ENCODE measurements at places on chromosomes 4 and X.

DNA sequence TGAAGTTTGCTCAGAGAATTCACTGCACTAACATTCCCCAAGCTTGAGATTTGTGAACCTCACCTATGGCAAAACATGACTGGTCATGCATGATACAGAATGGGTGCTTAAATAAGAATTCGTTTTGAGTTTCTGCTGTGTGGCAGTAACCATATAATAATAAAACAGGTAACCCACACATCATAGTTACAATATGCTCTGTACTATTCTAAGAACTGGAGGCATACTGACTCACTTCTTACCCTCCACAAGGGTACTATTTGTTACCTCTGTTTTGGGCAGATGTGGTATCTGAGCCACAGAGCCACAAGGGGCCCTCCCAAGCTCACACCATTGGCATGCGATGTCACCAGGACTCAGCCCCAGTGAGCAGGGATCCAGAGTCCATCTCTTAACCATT, 17.6 kb downstream of the SLC2A9 start:
- no peak for DNase-seq

- no peak for DNase-seq
These were observed 187.3 kb downstream of the GABRB1 start for GRCh38 chr4:47218631-47219030.

GRCh38 chrX:38211891-38212635, 8.6 kb downstream of the SRPX start:
- no peak for DNase-seq

DNA sequence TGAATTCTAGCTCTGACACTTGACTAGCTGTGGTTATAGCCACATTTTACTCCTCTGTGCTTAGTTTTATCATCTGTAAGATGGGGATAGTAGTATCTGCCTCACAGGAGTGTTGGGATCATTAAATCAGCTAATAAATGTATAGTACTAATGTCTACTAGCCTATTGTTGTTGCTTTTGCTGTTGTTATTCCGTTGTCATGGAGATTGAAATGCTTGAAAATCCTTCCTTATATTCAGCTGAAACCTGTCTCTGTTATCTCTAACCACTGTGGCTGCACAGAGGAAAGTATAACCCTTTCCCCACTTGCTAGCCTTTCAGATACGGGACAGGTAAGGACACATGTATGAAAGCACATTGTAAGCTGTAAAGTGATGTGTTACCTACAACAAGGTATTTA, 33.9 kb downstream of the CLCN5 start:
- no peak for DNase-seq

GRCh38 chr4:78247536-78248285, 190.6 kb downstream of the FRAS1 start:
- DNase-seq, result no peak

DNA sequence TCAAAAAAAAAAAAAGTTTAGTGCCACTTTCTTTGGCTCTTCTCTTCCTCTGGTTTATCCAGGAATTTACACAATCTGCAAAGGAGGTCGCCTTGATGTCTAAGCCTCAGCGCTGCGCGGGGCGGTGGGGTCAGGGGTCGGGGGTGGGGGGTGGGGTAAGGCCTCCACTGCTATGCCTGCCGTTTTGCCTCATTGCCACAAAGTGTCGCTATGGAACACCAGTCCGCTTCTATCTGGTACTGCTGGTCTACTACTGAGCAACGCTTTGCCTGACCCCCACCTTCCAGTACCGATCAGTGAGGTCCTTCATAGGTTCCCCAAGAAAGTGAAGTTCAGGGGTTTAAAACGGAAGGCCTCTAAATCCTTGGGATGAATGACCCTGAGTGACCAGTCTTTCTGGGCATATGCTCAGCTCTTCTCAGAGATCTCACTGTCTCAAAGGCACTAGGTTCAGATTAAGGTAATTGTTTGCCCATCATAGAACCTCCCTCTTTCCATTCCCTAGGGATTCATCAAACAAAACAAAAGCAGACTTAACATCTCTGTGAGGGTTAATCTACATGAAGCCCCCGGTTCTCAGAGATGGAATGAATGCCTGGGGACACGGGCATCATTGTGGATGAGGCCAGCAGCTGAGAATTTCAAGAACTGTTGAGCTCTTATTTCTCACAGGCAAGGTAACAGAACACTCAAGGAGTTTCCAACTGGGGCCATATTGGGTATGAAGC, 16.9 kb upstream of the TSR2 start:
- no peak for DNase-seq

- no peak for DNase-seq
These were observed 109.4 kb upstream of the CBLL2 start for GRCh38 chrX:22163326-22163725.

- no peak for DNase-seq
These were observed 60.7 kb upstream of the ABCG2 start for GRCh38 chr4:88219099-88219498.

DNA sequence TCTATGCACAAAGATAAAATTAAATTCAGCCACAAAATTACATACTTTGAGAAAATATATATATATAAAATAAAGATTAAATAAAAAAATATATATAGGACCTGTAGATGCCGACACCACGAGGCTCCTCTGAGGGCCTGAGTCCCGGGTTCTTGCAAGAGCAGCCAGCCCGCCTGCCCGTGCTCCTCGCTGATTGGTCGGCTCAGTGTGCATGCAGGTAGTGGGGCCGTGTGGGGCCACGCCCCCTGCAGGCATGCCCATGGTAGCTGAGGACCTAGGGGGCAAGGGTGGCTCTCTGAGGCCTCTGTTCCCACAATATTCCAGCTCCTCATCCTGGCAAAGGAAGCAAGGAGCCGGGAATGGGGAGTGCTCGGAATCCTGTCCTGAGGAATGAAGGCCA, 80.5 kb upstream of the AMELX start:
- no peak for DNase-seq

DNA sequence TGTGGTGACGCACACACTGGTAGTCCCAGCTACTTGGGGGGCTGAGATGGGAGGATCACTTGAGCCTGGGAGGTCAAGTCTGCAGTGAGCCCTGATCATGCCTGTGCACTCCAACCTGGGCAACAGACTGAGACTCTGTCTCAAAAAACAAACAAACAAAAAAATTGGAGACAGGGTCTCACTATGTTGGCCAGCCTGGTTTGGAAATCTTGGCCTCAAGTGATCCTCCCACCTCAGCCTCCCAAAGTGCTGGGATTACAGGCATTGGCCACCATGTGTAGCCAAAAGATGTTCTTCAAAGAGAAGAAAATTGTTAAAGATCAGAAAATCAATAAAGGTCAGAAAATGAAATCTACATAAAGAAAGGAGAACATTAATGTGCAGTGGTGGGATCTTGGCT, 41.7 kb upstream of the ABCG2 start:
- no peak for DNase-seq
